ENCODE measurements at places on chromosomes 16 and 17. TPM values are rescaled to one million over a fixed set of nuclear protein-coding genes. Genes with fewer than 3 reads are reported as not detected.
A peak's percentile ranks its signal among the peaks of the same experiment; 100 is the strongest.

DNA sequence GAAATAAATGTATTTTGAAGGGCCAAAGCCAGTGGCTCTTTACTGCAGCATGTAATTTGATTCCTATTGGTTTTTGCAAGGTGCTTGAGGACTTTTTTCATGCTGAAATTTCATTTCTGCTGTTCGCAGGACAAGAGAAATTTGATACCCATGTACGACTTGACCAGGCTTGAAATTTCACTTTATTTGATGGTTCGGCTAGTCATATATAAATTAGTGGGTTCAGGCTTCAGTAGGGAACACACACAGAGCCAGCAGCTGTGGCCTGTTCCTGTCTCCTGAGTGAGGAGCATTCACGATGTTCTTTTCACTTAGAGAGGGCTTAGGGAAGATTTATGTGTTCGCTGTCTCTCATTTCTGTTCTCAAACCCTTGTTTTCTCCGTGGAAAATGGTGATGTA, 258.4 kb upstream of the CACNG5 start:
- no peaks in the 10 kb centered on the region for H3K4me1 ChIP-seq
- H3K4me3 ChIP-seq = no peak overlapping the region
- no peak for DNase-seq
- H3K36me3 ChIP-seq = no peaks in the 10 kb centered on the region
- H3K27me3 ChIP-seq = no peaks in the 10 kb centered on the region
- no peak overlapping the region for H3K27ac ChIP-seq

DNA sequence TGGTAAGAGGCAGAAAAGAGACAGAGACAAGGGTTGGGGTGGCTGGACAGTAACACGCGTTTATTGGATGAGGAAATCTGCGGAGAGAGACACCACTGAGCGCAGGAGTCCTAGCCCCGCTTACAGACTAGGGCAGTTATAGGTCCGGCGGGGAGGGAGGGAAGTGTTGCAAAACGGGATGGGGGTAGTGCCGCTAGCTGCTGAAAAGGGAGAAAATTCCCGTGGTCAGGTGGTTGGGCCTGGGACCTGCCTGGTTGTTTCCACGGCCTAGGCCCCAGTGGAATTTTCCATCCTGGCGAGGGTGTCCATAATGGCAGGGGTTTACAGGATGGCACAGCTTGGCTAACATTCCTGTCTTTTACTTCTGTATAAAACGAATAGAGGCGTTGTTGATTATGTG, 5.5 kb upstream of the CPHXL2 start:
- H3K36me3 ChIP-seq = no peaks in the 10 kb centered on the region
- H3K27ac ChIP-seq = no peak overlapping the region
- no peaks in the 10 kb centered on the region for H3K4me1 ChIP-seq
- no peaks in the 10 kb centered on the region for H3K27me3 ChIP-seq
- no peak for DNase-seq

DNA sequence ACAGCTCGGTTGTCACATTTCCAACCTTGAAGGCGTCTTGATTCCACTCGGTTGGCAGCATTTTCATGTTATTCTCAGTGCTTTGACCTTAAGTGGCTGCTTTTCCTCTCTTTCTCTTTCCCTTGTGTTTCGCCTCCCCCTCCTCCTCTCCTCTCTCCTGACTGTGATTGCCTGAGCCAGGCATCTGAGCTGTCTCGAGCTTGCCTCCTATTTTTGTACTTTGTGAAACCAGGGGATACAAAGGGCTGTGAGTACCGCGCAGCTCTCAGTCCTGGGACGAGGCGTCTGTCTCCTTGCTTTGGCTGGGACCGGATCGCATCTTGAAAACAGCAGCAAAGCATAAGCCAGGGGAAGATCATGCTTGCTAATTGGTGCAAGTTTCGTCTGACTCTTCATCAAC, 48.8 kb upstream of the SDK2 start:
- DNase-seq = no peak
- no peak overlapping the region for H3K27ac ChIP-seq
- H3K36me3 ChIP-seq = no peaks in the 10 kb centered on the region
- no peaks in the 10 kb centered on the region for H3K4me1 ChIP-seq

The RNF135 gene
- 21.2 TPM for total RNA-seq

DNA sequence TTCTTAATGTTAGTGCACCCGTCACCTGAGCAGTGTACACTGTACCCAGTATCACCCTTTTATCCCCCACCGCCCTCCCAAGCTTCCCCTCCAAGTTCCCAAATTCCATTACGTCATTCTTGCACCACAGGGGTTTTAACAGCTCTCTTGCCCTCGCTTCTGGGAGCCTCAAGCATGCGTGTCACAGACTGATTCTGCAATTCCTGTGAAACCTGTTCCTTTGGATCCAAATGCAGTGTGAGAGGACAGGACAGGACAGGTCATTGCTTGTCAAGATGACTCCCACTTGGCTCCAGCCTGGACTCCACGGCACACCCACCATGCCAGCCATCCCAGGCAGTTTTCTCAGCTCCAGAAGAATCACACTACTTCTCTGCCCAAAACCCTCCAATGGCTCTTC, 44.1 kb downstream of the CYB5D2 start:
- no peak for DNase-seq
- H3K4me3 ChIP-seq = no peak overlapping the region
- peaks cover 11% of the 10 kb centered on the region for H3K36me3 ChIP-seq
- no peaks in the 10 kb centered on the region for H3K4me1 ChIP-seq
- H3K27me3 ChIP-seq = no peaks in the 10 kb centered on the region

The EVI2B gene
- not detected for total RNA-seq

The ATPAF2 gene
- 17.0 TPM for total RNA-seq

- H3K36me3 ChIP-seq = no peaks in the 10 kb centered on the region
- H3K4me3 ChIP-seq = no peak overlapping the region
- no peaks in the 10 kb centered on the region for H3K27me3 ChIP-seq
- H3K4me1 ChIP-seq = no peaks in the 10 kb centered on the region
- no peak for DNase-seq
Measured at GRCh38 chr17:29827179-29827578, 102.8 kb downstream of the SSH2 start.

The KRTAP2-3 gene
- total RNA-seq = 13.4 TPM

GRCh38 chr17:38508570-38508950, 80.3 kb downstream of the ARHGAP23 start:
- H3K27me3 ChIP-seq = no peaks in the 10 kb centered on the region
- H3K27ac ChIP-seq = no peak overlapping the region
- H3K4me1 ChIP-seq = peaks cover 14% of the 10 kb centered on the region
- no peak for DNase-seq

The PHOSPHO1 gene
- total RNA-seq = not detected

The MYH1 gene
- total RNA-seq = 0.11 TPM

The CIBAR2 gene
- not detected for total RNA-seq

DNA sequence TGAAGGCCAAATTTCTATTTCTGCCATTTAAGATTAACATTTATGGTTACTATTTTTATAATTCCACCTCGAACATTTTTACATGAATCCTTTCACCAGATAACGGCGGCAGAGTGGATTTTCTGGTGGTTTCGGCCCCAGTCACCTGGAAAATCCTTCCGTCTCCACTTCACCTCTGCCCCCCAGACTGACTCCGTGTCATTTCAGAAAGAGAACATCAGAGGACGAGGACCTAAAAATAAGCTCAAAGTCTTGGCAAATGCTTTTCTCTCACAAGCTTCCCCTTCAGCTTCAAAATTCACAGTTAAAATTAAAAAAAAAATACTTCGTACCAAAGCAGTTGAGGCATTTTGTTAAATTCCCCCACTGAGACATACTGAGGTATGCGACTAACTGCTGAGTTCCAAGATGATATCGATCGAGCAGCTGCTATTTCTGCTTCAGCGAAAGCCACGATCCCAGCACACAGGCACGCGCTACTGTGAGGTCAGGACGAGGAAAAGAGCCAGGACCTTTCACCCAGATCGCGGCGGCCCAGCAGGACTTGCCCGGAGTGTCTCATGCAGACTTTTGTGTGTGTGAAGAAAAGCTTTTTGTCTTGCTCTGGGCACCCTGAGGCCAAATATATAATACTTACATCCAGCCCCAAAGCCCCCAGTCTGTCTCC, 36.8 kb downstream of the ASPA start:
- no peaks in the 10 kb centered on the region for H3K27me3 ChIP-seq
- H3K36me3 ChIP-seq = no peaks in the 10 kb centered on the region
- peak overlapping the region; percentile 45 for H3K4me3 ChIP-seq
- peak overlapping the region; percentile 53 for H3K27ac ChIP-seq
- peak; percentile 86 for DNase-seq

DNA sequence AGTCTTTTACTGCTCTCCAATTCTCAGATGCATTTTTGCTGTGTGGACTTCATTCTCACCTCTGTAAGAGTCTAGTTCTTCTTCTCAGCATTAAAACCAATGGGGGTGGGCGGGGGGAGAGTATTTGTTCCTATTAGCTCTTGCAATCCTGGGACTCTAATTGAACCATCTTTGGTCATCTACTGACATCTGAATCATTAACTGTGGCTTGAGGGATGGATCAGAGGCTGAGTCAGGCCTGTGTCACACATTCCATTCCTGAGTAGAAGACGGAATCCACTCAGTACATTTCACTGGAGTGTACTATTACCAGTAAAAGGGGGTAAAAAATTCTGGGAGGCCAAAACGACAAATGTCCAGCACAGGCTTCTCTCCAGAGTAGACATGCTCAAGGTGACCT, 12.8 kb upstream of the ZNF23 start:
- H3K27me3 ChIP-seq = no peaks in the 10 kb centered on the region
- H3K27ac ChIP-seq = peak overlapping the region; percentile 73
- H3K4me1 ChIP-seq = peaks cover 24% of the 10 kb centered on the region
- H3K4me3 ChIP-seq = peak overlapping the region; percentile 25

GRCh38 chr17:33390479-33391176, 97.5 kb upstream of the ASIC2 start:
- H3K36me3 ChIP-seq = no peaks in the 10 kb centered on the region
- no peaks in the 10 kb centered on the region for H3K27me3 ChIP-seq
- no peak overlapping the region for H3K27ac ChIP-seq
- no peaks in the 10 kb centered on the region for H3K4me1 ChIP-seq

DNA sequence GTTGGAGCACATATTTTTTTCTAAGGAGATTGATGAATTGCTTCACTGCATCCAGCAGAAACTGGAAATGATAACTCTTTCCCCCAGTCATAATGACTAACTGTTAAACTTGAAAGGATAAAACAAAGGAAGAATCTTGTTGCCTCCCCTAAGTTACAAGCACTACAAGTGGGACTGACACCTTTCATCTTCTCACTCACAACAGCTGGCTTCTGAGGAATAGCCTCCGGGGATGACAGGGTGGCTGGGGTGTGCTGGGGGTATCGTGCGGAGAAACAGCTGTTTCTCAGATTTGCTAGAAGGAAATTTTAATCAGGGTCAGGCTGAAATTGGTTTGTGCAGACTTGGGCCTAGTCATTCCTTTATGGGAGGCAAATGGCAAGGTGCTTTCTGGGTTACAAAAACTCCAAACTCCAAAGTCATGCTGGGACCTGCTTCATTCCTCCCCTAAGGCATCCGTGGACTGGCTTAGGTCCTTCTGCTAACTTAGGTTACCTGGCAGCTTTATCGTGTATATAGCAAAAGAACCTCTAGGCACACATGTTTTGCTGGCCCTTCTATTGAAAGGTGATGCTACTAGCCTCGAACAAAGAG, 557.2 kb downstream of the TOX3 start:
- H3K4me3 ChIP-seq = no peak overlapping the region
- H3K36me3 ChIP-seq = no peaks in the 10 kb centered on the region
- no peak overlapping the region for H3K27ac ChIP-seq

DNA sequence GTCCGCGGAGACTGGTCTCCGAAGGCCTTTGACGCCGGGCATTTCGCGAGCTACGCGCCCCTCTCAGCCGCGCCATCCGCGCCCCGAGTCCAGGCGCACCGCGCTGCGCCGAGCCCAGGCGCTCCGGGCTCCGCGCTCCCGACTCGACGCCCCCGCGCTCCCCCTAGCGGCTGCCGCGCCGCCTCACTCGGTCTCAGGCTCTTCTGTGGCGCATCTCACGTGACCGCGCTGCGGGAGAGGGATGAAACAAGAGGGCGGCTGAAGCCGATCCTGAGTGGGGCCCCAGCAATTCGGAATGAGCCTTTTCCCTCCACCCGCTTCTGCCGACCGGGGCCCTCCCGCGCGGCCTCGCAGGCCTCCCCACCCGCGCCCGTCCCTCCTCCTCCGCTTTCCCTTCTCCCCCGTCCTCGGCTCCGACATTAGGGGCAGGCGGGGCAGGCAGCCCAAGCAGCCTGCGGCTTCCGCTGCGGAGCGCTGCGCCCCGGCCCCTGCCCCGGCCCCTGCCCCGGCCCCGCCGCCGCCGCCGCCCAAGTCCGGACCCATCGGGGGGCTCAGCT, 42.5 kb upstream of the AMZ2 start:
- peaks cover 4% of the 10 kb centered on the region for H3K4me1 ChIP-seq
- peak overlapping the region; percentile 74 for H3K4me3 ChIP-seq
- H3K36me3 ChIP-seq = no peaks in the 10 kb centered on the region
- H3K27ac ChIP-seq = no peak overlapping the region
- DNase-seq = peak; percentile 94

The APOBR gene
- total RNA-seq = not detected

The ADAM11 gene
- 0.22 TPM for total RNA-seq

All from GM23248 (cell line).